Mucosa of gallbladder (tissue), 1 donor: ENCODE measurements at places on chromosomes 13 and 19.

GRCh38 chr19:23800271-23800670, 41.6 kb upstream of the ZNF681 start:
- DNase-seq: no peak

DNA sequence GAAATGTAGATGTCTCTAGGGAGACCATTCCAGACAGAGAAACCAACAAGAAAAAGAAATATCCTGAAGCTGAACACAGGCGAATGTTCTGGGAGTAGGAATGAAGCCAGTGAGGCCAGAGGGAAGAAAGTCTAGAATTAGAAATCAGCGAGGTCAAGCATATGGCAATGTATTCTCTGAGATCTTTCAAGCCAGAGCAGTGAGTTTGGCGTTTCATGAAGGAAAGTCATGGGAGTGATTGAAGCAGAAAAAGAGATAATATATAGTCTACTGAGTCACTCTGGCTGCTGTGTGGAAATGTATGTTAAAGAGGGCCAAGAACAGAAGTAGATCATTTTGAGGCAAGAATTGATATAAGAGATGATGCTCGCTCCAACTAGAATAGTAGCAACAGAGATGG, 576.0 kb downstream of the PCDH17 start:
- no peak for DNase-seq

- DNase-seq: peak; percentile 87
Observed at GRCh38 chr19:50431343-50432220, 1.1 kb upstream of the MYBPC2 start.

DNA sequence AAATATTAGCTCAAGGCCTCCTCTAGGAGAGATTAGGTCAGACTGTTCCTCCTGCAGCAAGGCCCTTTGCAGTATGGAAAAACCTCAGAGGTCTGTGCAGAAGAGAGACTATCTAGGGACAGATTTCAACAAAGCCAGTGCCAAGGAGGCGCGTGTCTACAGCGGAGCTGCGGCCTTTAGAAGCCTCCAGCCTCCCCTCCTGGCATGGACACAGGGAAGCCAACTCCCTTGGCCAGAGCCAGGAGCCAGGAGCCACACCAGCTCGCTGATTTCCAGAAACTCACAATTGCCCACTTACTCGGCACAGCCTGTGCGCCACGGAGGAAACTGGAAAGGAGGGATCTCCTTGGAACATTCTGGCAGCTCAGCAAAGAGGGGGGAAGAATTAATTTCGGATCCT, 63.4 kb downstream of the INSR start:
- peak; percentile 40 for DNase-seq

DNA sequence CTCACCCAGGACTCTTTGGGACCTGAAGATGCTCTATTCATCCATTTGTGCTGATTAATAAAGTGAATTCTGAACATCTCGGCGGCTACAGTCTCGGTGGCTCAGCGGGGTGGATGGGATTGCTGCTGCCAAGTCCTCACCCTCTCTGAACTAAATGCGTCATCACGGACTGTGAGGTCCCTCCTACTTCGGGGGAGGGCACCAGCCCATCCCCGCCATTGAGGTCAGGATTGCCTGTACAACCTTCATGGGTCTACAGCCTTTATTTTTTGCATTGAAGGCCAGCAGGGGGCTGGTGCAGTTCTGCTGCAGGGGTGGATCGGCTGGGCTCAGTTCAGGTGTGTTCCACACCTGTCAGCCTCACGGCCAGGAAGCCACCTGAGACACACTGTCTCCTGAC, 181.8 kb downstream of the COL4A1 start:
- no peak for DNase-seq

DNA sequence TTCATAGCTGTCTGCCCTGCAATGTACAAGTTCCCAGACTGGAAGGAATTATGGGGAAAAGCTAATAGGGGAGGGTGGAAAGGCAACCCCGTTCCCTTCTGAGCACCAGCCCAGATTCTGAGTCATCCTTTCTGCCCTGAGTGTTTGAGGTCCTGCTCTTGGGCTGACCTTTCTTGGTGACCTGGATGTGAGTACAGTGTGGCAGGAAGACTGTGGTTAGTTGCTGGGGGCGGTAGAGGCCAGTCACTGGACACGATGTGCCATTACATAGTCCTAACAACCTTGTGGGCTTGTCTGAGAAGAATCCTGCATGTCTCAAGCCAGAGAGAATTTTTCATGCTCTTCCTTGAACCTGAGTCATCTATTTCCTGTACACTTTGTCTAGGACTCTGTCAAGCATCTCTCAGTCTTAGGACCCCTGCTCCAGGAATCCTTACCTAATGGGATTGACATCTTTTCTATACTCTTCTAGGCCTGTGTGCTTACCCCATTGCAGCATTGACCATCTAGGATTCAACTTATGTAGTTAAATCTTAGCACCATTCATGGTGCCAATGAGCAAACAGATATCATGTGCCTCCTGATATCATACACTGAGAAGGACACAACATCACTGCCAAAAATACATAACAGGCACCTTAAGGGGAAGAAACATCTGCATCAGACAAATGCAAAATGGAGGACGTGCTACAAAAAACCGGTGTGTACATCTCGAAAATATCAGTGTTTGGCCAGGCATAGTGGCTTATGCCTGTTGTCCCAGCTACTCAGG, 8.1 kb upstream of the ANGPTL4 start:
- no peak for DNase-seq

DNA sequence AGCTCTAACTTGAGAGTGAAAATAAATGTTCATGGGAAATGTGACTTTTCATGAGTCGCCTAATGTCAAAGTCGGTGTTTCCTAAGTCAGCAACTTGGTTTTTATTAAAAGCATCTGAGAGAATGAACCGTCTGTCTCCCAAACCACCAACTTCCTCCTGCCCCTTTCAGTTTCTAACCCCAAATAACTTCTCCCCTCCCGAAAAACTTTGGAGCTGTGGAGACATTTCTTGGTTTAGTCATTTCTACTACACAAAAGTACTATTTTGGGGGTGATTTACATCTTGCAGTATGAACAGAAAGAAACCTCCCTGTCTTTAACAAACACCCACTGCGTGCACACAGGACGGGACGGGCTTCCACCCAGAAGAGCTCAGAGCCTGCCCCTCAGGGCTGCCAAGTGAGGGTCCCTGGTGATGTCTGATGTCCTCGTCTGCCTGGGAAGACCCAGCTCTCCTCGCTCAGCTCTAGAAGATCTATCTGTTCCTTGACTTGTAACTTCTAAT, 65.0 kb downstream of the RASA3 start:
- no peak for DNase-seq

GRCh38 chr13:43830497-43830881, 43.7 kb upstream of the ENOX1 start:
- DNase-seq: no peak

GRCh38 chr19:56491399-56491798, 14.3 kb upstream of the ZNF667 start:
- DNase-seq: no peak

- peak; percentile 77 for DNase-seq
Observed at GRCh38 chr19:54207983-54208783, 7.5 kb downstream of the RPS9 start.

DNA sequence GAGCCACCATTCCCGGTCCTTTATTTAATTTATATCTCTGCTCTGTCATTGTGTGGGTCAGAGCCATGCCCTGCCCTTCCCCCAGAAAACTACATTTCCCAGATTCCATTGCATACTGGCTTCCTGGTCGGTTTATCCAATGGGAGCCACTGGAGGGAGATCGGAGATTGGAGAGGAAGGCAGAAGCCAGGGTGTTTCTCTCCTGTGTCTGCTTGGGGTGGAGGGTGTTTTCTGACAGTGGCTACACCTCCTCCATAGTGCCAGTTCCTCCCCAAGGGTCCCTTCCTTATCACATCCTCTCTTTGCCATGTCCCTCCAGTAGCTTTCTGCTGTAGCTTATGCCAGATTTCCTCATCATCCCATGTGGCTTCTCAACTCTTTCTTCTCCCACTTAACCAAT, 19.0 kb downstream of the OLFM2 start:
- DNase-seq: peak; percentile 16
